ENCODE measurements at places on chromosomes 7 and 10.

GRCh38 chr7:80830584-80831285 lies 88.1 kb downstream of the SEMA3C start:
- peak; percentile 47 for DNase-seq

GRCh38 chr7:30091491-30091912 lies 43.3 kb upstream of the MTURN start:
- peak; percentile 82 for DNase-seq

DNA sequence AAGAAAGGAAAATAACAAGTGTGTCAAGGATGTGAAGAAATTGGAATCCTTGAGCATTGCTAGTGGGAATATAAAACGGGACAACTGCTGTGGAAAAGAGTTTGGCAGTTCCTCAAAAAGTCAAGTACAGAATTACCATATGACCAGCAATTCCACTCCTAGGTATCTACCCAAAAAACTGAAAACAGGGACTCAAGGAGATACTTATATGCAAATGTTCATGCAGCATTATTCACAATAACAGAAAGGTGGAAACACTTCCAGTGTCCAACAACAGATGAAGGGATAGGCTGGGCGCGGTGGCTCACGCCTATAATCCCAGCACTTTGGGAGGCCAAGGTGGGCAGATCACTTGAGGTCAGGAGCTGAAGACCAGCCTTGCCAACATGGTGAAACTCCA lies 33.5 kb downstream of the HSPA12A start:
- no peak for DNase-seq

DNA sequence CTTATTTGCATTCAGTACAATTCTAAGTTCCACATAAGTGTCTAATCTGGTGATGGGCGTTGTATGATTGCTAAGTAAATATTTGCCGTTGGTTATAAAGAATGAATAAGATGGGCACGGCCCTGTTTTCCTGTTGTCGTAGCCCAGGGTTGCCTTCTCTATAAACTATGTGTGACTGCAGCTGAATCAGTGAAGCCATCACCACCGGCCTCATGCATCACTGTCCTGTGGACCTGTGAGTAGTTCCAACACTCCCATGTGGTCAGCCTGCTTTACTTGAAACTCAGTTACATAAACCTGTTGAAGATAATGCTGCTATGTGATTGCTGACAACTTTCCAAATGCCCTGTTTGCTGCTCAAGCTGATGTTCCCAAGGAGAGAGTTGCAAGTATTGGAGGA lies 21.6 kb upstream of the KLF6 start:
- DNase-seq = peak; percentile 98

DNA sequence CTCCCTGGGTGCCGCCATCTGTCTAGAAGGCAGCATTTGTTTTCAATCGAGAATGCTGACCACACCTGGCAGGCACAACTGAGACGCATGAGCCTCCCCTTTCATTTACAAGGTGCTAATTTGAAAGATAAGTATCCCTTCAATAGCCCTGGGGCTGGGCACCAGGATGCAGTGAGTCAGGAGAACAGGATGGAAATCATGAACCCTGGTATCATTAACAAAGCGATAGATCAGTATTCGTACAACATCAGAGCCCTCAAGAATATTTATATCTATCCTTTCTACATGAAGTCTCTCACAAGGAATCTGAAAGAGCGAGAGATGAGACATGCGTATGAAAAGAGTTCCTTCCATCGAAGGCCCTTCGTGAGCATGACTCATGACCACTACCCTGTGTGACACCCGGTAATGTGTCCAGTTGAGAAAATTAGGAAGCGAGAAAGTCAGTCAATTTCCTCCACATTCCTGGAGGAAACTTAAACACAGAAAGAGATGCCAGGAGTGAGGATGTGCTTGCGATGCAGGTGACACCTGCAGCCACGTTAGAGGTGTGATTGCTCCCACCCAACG lies 123.1 kb upstream of the PITRM1 start:
- no peak for DNase-seq

DNA sequence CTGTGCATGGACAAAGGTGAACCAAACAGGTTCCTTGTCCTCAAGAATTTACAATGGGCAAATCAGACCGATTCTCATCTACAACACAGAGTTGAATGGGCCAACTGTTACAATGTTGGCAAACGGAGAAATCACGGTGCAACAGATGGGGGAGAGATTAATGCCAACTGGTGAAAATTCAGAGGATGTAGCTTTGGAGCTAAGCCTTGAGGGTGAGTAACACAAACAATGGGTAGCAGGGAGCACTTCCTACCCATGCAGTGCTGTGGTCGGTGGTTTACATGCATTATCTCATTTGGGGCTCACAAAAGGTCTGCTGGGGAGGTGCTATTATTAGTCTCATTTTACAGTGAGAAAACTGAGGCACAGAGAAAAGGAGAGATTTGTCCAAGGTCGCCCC lies 902 bp upstream of the NFE2L3 start:
- no peak for DNase-seq

- no peak for DNase-seq
Observed at GRCh38 chr7:97372882-97373281, 255.4 kb downstream of the SDHAF3 start.

DNA sequence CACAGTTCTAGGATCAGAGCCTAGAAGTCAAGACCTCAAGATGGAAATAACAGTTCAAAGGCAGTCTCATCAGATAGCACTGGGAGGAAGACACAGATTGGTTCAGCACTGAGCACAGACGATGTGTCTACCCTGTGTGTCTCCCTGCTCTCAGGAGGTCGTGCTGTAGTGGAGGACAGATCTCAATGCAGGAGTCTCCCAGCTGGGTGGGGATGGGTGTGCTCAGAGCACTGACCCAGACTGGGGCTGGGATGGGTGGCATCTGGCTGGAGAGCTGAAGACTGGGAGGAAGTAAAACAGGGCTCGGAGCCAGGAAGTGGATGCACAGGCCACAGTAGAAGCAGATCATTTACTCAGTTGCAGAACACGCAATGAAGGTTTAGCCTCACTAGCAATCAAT lies 69.5 kb upstream of the GDF10 start:
- DNase-seq = no peak

- no peak for DNase-seq
Observed at GRCh38 chr7:149377386-149377785, 83.5 kb downstream of the ZNF777 start.

GRCh38 chr7:140745266-140746058 lies 49.0 kb downstream of the NDUFB2 start:
- no peak for DNase-seq

- no peak for DNase-seq
Observed at GRCh38 chr10:46540412-46541016, 15.9 kb downstream of the GPRIN2 start.

DNA sequence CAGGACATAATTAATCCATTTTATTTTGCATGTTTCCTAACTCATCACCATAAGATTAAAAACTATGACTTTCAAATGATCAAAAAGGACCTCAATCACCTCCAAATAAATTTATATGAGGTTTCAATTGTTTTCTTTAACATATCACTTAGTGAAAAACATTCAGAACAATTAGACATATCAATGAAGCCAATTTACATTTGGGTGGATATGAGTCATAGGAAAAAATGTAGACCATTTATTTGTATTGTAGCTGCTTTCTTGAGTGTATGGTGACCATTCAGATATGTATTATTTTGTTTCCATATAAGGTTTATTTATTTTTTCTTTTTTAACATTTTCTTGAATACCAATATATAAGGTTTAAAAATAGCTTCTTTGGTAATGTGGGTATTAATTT lies 13.3 kb upstream of the EXOC6 start:
- DNase-seq = no peak

- DNase-seq = peak; percentile 23
Observed at GRCh38 chr7:32618987-32619386, 123.7 kb downstream of the AVL9 start.

- DNase-seq = no peak
Observed at GRCh38 chr10:30270247-30270646, 78.8 kb downstream of the MTPAP start.

DNA sequence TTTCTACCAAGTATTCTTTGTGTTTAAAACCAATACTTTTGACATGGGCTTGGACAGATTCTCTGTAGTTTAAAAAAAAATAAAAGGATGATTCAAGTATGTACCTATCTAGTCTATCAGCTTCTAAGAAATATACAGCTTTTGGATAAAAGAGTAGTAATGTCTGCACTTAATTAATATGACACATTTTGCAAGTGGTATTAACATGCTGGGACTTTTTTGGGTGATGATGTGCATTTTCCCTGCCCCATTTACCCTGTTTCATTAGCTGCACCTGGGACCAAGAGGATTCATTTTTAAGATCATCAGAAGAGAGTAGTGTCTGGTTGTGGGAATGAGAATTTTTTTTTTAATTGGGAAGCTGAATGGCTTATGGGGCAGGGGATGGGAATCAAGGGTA lies 236.2 kb upstream of the KLF14 start:
- no peak for DNase-seq

GRCh38 chr7:36079446-36080025 lies 73.5 kb upstream of the EEPD1 start:
- DNase-seq = peak; percentile 78

GRCh38 chr7:49020145-49020544 lies 95.8 kb downstream of the CDC14C start:
- DNase-seq = no peak

GRCh38 chr7:66182920-66183319 lies 22.2 kb upstream of the TPST1 start:
- no peak for DNase-seq

DNA sequence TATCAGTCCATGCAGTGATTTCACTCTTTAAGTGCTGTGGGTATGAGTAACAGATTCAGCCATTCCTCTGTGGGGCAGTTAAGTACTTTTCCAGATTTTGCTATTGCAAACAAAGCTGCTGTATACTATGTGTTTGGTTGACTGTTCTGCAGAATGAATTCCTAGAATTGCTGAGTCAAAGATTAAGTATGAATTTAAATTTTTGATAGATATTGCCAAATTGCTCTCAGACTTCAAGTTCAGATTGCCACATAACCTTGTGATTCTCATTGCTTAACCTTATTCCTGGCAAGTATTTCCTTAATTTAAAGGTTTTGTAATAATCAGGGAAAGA lies 21.6 kb upstream of the SAR1A start:
- peak; percentile 33 for DNase-seq

GRCh38 chr10:77244286-77244685 lies 393.3 kb downstream of the KCNMA1 start:
- no peak for DNase-seq

- DNase-seq = peak; percentile 95
Observed at GRCh38 chr7:150428671-150429451, 21.6 kb upstream of the GIMAP8 start.

GRCh38 chr7:51430480-51431086 lies 114.0 kb upstream of the COBL start:
- peak; percentile 52 for DNase-seq

DNA sequence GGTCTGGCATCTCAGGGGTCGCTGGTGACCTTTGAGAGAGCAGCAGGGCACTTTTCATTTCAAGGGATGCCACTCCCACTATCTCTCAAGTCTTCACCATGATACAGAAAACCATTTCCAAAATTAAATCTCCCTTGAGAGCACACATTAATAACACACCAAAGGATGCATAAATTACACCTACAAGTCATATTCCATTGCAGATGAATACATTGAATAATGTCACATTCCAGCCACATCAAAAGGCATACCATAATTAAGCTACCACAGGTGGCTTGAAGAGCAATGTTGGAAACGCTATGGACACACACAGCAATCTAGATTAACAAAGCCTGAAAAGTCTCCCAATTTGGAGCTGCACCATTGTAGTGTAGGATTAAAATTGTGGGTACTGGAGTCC lies 353.3 kb upstream of the ZMIZ1 start:
- DNase-seq = no peak

DNA sequence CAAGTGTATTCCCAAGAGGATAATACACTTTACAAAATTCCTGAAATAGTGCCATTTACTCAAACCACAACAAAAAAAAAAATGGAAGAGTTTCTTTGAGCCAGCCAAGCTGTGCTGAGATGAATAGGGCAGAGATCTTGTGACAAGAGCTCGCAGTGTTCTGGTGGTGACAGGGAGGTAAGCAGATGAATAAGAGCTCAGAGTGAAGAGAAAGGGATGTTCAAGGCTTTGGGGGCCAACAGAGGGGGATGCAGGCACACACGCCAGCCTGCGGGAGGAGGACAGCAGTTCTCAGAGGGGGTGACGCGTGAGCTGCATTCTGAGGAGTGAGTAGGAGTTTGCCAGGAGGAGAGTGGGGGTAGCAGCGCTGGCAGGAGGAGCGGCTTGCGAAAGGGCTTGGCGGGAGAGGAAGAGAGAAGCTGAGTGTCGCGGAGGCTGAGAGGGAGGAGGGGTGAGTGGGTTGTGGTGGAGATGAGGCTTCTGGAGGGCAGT lies 194.4 kb upstream of the IMMP2L start:
- no peak for DNase-seq

GRCh38 chr7:22173685-22174573 lies 183.0 kb downstream of the RAPGEF5 start:
- DNase-seq = peak; percentile 3

DNA sequence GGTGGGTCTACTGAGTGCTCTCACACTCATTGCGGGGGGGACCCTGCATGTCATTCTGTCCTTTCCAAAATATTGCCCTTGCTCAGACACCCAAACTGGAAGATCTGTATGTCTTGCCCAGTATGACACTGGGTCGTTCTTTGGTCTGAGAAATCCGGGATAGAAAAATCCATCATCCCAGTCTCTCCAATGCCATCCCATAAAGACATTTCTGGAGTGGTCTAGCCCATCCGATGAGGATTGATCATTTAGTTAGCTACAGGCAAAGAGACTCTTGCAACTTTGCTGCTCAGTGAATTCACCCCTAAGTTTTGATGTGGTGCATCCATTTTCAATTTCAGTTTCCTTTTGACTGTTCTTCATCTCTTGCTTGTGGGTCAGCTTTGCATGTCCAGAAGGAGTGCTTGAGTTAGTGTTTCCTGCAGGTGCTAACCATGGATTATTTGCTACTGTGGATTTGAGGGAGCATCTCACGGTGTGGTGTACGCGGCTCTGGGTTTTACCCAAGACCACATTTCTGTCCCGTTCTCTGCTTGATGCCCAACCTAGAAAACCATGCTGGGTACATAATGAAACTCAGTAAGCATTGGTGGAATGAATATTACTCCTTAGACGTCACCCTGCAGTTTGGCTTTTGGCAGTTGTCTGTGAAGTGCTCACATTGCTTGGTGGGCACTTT lies 247.0 kb upstream of the MKI67 start:
- DNase-seq = no peak

DNA sequence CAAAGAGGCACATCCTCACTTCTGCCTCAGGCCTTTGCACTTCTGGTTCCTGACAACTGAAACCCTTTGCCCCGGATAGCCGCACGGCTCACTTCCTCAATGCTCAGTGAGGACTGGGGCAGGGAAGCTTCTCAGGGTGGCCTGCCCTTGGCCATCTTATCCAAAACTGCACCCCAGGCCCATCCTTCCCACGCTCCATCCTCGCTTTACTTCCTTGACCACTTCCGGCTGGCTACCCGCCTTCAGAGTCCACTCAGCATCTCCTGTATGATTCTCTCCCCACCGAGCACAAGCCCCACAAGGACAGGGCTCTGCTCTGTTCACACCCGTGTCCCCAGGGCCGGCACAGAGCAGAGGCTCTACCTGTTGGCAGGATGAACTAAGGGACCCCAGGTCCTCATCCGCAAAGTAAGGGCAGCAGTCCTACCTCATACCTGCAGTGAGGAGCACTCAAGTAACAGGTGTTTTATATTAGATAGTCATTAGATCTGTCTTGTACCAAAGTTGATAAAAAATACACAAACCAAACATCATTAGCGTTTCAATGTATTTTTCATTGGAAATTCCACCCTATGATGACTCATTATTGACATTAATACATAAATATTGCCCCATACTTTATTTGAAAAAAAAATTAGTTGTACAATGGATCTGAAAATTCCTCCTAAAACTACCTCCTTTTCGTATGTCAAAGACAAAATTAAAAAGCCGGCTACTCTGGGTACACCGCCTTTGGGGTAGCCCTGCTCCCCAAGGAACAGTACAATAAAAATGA lies 35.0 kb downstream of the GNA12 start:
- no peak for DNase-seq
